ENCODE measurements at places on chromosomes 3 and 15.

GRCh38 chr15:93495799-93496637 is 407.0 kb upstream of the RGMA start:
- no peak for DNase-seq

DNA sequence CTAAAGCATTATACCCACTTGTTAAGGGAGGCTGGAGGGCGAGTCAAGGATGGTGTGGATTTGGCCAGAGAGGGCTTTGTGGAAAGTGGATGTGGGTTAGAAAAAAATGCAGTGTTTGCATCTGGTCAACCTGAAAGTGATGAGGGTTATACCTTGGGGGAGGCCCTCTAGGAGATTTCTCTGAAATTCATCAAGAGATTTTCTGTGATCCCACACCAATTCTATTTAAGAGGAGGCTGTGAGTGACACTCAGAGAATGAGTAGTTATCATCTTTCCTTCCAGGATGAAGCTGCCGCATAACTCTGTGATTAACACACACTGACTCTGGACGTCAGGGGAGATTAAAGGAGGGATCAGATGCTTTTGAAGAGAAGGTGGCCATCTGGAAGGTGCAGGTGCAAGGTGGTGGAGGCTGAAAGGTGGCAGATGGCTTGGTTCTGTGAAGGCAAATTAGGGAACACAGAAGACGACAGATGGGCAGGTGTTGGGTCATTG is 54.8 kb downstream of the ANAPC13 start:
- no peak for DNase-seq

DNA sequence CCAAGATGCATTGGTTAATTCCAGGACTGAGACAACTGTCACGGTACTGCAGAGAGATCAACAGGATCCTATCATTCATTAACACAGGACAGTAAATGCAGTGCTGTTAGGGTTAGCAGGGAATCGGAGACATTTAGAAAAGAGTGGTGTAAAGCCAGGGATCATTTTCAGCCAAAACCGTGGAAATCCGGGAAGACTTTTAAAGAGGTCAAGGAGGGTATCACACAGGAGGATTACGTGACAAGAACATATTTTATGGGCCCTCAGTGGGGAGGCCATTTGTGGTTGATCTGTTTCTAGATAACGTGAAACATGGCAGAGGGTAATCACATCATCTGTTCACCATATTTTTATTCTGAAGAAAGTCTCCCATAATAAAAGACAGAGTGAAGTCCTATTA is 216.1 kb downstream of the PTPRG start:
- DNase-seq, result no peak

- DNase-seq, result no peak
Measured at GRCh38 chr3:149273096-149273751, 51.6 kb upstream of the CP start.

GRCh38 chr3:5093731-5094130 is 28.4 kb upstream of the ARL8B start:
- no peak for DNase-seq

GRCh38 chr3:81684751-81685395 is 76.6 kb downstream of the GBE1 start:
- DNase-seq, result no peak

- DNase-seq, result no peak
Measured at GRCh38 chr3:122695927-122696561, 15.4 kb downstream of the PARP14 start.

DNA sequence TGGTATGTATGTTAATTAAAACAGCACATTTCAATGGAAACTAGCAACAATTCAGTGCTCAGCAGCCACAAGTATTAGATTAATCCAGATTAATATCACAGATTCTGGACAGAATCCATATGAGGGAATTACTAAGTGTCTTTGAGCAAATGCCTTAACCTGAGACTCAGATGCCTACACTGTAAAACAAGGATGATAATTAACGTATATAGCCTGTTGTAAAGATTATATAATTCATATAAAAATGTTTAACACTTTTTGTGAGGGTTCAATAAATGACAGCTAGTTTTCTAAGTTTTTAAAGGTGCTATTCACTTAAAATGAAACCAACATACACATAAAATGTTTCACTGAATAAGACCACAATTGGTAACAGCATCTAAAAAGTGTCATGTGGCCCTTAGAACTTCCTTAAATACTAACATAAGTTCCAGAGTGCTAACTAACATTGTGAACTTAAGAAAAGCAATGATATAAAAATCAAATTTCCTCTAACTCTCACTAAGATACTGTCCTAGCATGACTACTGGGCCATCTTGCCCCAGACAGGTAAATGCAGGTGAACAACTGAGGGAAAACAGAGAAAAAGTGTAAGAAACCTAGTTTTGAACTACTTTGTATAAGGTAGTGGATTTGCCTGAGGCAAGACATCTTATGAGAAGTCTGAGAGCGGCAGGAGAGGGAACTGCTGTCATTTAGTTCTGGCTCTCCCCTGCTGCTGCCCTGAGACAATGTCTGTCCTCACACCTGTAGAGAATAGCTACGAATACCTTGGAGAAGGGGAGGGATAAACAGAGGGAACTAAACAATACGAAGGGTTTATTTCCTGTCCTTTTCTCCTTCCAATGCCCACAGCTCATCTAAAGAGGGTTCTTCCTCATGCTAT is 151.3 kb downstream of the ADAM10 start:
- DNase-seq, result no peak

DNA sequence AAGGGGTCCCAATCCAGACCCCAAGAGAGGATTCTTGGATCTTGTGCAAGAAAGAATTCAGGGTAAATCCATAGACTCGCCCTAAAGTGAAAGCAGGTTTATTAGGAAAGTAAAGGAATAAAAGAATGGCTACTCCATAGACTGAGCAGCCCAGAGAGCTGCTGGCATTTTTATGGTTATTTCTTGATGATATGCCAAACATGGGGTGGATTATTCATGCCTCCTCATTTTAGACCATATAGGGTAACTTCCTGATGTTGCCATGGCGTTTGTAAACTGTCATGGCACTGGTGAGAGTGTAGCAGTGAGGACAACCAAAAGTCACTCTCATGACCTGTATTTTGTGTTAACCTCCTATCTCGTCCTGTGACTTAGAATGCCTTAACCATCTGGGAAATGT is 142.2 kb downstream of the DOCK3 start:
- DNase-seq, result no peak

DNA sequence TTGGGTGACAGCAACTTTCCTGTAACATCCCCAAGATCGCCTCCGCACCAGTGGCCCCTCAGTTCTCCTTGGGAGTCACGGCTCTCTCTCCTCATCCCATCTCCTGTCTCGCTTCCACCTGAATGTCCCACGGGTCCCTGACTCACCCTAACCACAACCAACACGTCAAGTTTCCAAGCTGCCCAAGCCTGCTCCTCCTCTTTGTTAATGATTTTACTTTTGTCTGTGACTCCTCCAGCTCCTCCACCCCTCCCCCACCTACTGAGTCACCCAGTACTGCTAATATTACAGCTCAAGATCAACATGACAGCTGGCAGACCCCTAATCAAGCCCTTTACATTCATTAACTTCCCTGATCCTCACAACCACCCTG is 39.3 kb downstream of the BDH1 start:
- peak; percentile 53 for DNase-seq

DNA sequence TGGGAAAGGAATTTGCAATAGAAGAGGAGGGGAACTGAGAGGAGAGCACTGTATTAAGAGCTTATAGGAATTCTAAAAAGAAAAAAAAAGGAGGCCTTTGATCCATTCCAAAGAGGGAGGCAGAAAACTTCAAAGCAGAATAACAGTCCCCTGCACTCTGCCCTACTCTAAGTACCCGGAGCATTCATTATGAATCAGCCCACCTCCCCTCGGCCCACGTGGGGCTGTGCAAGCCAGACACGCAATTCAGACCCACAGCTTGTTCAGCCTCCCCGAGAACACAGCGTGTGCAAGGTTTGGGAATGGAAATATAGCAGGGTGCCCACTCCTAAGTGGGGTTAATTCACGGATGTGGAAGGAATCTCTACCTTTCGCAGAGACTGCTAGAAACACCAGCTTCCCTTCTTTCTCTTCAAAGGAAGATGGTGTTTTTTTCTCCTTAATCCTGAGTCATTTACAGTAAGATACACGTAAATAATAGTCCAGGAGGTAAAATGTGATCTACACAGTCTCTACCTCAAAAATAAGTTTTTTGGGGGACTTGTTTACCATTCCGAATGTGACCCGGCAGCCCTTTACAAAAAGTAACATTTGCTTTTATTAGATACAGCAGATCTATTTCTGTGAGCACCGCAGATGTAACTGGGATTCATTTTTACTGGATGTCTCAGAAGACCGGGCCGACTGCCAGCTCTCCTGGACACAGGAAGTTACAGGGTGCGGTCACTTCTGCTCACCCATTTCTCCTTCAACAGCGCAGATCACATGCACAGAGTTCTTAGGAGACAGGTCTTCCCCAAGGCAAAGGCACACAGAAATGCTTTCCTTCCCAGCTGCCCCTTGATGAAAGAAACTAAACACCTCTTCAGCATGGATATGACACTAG is 768.5 kb upstream of the CFAP20DC start:
- peak; percentile 78 for DNase-seq

DNA sequence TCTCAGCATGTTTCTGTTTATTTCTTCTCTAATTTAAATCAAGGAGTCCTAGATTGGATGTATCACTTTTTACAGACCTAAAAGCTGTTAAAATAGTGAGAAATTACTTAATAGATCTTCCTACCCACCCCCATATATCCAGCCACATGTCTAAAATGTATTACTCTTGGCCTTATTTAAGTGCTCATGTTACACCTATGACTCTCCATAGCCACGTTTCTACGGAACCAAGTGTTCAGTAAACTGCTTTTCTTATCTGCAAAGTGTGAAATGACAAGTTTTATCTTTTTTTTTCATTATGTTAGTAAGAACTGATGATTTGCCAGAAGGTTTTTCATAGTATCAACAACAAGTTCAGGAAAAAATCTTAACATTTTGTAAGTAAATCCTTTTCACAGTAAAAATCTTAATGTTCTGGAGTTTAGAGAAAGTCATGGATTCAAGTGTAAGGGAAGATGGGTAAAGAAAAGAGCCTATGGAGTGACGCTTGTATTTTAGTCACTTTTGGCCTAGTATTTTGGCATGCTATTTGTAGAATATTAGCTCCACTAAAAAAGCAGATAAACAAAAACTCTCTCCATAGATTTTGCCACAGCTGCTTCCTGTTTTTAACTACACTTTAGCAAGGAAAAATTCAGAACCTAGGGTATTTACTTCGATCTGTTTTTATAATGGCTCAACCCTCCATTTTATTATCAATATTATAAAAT is 41.2 kb upstream of the IGSF10 start:
- DNase-seq, result no peak

Data from posterior cingulate gyrus (tissue), 11 donors.